ENCODE measurements at places on chromosomes 7 and 10.

GRCh38 chr10:122802282-122802681 is 43.4 kb downstream of the CUZD1 start:
- DNase-seq: no peak

DNA sequence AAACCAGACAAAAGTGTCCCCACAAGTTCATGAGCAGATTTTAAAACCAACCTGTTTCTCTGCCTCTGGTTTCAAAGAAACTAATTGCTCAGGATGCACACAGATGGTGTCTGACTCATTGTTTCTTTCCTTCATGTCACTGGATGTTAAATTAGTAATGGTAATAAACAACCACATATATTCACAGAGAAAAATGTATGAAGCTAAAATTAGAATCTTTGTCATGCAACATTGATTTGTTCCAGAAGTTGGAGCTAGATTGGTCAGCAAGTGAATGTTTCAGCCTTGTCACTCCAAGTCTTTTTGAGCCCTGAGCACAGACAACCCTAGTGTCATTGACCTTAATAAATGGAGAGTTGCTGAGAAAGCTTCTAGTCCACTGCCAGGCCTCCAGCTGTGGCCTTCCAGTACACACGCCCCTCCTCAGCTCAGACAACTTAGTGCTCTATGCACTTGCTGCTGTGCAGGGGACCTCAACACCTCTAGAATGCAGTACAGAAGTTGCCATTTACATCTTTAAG is 175.9 kb downstream of the CCDC71L start:
- DNase-seq: no peak

DNA sequence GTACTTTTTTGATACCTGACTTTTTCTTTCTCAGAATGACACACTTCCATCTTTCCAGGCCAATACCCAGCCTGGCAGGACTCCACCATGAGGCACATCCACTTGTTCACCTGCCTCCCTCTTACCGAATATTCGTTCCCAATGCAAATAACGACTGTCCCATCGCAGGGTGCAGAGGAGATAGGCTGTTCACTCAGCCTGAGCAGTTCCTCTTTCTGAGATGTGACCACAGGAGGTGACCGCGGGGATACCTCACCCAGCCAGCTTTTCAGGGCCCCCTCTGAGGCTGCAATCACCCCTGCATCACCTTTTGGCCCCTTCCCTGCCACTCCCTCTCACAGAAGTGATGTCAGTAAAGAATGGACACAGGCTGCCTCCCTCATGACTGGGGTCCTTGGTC is 28.3 kb downstream of the PTPRN2 start:
- no peak for DNase-seq

DNA sequence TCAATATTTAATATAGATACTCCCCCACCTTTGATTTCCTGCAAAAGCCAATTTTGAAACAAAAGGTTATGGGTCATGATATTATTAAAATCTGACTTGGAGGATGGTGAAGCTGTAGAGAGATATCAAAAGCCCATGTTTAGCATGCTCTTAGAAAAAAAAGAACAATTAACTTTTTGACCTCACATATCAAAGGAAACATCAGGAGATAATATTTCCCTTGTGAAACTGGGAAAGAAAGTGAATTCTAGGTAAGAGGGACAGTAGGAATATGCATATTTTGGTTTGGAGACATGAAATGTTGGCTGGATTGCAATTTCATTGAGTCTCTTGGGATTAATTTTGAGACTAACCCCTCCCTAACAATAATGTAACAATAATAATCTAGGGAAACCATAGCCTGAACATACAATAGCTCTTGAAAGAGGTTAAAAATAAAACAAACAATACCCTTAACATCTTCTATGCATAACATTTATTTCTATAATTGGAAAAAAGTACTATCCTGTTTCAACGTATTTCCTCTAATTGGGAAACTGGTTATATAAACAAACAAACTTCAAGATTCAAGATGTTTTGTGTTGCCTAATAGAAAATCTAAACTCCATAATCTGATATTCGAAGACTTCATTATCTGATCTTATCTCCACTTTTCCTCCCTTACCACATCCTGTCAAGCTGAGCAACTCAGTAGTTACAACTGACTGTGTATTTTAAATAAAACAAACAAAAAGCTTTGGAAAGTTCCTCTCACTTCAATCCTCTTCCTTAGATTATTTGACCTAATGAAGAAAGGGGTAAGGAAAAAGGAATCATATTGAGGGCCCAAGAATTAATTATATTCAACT is 14.8 kb downstream of the TMEM26 start:
- DNase-seq: no peak

GRCh38 chr10:11120711-11121110 is 103.0 kb downstream of the CELF2 start:
- no peak for DNase-seq

DNA sequence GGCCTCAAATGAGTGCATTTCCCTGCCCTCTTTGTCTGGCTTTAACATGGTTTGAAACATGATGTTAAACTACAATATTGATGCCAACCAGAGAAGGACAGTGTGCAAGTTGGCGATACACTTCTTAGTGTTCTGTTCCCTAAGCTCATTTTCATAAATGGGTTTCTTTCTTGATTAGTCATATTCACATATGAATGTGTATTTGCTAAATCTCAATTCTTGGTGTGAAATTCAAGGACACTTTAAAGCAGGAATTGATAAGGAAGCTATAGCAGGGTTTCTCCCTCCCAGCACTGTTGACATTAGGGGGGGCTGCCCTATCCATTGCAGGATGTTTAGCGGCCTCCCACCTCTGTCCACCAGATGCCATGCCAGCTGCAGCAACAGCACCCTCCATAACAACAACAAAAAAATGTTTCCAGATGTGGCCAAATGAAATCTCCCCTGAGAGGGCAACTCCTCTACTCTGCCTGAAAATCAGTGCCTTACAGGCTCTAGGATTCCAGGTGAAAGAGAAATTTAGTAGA is 13.1 kb downstream of the CCNY start:
- DNase-seq: no peak

DNA sequence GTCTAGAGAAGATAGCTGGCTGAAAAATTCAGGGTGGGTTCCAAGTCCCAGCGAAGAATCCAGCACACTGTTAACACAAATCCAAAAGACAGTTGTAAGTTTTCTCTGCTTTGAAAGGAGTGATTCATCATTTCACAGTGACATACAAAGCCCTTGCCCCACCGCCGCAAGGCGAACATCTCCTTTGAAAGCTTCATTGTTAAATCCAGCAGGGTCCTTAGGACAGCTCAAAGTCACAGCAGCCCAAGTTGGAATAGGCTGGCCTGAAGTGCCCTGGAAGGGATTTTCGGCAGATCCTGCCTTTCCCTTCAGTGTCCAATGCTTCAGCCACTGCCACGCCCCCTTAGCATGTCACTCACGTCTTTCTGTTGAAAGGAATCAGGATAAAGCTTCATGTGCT is 526.1 kb downstream of the CALN1 start:
- no peak for DNase-seq

DNA sequence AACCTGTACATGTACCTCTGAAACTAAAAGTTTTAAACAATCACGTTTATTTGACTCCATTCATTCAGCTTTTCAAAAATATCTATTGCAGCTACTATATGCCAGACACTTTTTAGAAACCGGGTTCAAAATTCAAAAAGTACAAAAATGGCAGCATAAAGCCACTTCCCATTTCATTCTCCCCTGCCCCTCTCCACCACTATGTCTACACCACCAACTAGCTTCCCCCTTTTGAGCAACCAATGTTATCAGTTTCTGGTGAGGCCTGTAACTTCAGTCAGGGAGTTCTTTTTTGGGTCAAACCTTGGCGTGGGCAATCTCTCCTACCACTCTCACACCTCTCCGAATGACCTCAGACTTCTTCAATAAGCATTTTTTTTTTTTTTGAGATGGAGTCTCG is 11.5 kb upstream of the HHEX start:
- DNase-seq: no peak

DNA sequence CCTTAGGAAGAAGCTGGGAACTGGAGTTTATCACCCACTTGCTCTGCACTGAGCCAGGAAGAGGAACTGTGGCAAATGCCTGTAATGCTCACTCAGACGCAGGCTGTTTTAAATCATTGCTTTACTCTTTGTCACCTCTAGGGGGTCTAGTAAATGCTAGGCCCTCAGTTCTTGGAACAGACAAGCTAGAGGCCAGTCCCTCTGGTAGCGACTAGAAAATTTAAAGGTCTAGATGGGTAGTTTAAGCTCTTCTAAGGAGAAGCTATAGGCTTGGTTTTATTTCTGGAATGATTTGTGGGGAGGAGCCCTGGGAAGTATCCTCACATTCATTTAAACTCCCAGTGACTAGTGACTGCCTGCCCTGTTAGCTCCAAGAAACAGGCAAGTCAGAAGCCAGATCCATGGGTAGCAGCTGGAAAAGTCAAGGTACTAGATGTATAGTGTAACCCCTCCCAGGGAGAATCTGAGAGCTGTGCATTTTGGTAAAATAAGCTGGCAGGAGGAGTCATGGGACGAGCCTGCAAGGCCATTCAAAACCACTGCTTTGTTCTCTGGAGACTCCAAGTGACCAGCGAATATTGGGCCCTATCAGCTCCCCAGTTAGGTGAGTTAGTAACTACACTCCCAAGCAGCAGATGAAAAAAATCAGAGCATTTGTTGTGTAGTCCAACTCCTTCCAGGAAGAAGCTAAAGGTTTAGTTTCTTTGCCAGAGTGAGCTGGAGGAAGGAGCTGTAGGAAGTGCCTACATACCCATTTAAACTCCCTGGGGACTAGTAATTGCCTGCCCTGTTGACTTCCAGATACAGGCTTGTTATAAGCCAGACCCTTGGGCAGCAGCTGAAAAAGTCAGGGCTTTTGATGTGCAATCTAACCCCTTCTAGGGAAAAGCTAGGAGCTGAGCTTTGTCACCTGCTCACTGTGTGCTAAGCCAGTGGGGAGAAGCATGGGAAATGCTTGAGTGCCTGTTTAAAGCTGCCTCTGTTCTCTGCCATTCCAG is 68.9 kb downstream of the DYNC1I1 start:
- DNase-seq: peak; percentile 85

DNA sequence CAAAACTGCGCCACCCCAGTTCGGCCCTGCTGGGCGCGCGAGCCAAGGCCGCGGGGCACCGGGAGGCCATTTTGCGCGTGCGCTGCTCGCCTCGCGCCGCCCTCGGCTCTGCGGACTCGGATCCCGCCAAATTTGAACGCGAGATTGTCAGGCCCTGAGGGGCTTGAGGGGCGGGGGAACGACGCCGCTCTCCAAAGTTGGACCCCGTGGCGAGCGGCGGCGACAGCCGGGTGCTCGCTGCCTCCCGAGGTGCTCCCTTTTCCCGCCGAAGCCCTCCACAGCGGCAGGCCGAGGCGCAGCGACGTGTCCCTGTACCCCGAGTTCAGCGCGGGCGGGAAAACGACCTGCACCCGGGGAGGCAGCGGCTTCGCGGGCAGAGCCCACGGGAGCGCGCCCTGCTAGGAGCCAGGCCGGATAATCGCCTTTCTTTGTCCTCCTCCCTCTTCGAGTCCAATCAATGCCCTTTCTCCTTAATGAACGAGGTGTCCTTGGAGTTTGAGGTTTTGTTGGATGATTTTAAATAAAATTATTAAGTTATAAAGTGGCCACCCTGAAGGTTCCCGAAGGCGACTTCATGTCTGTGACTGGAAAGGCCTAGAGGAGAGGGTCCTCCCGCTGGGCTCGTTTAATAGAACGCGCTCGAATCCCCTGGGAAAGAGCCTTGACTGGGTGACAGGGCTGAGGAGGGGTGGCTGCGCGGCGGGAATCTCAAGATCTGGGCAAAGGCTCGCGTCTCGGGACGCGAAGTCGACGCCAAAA is 10.7 kb upstream of the SPAG6 start:
- no peak for DNase-seq

GRCh38 chr10:47178537-47179290 is 121.3 kb upstream of the GDF10 start:
- no peak for DNase-seq

DNA sequence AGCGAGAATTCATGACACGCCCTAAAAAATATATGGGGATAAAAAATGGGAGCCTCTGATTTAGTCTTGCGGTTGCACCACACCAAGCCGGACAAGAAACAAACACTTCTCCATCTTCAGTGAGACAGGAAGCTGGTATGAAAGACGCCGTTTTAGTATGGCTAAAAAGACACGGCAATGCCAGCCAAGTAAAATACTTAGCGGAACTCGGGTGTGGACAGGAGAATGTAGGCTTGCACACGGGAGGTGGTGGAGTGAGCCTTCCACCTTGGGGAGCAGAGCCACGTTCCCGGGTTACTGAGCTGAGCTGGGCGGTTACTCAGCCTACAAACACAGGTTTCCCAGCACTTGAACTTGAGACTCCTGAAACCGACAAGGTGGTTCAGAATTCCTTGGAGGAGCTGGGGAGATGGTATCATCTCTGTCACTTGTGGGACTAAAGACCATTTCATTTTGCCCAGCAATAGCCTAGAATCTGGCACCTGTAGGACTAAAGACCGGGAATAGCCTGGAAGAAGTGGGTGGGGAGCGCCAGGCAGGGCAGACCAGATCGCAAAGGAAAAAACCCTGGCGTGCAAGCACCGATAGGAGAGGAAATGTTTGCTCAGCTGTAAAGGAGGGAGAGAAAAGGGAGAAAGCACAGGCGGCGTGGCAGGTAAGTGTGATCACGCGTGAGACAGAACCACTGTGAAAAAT is 34.8 kb upstream of the SEPHS1 start:
- no peak for DNase-seq

GRCh38 chr10:77545585-77545984 is 92.0 kb downstream of the KCNMA1 start:
- DNase-seq: no peak

GRCh38 chr7:157674027-157674714 is 337.4 kb downstream of the DNAJB6 start:
- no peak for DNase-seq

DNA sequence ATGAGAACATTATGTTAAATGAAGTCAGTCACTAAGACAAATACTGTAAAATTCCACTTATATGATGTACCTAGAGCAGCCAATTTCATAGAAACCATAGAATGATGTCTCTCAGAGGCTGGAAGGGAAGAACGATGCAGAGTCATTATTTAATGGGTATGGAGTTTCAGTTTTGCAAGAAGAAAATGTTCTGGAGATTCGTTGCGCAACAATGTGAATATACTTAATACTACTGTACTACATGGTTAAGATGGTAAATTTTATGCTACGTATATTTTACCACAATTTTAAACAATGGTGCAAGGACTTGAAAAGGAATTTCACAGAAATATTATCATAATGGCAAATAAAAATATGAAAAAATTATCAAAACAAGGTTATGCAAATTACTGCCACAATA is 972.6 kb downstream of the KCNMA1 start:
- DNase-seq: no peak

- DNase-seq: no peak
Observed at GRCh38 chr7:100902638-100903037, 7.0 kb upstream of the ACHE start.

Measured in BE2C (cell line).